Epithelial cell of alveolus of lung (primary cell): ENCODE measurements at places on chromosomes 7 and 10. TPM values are rescaled to one million over a fixed set of nuclear protein-coding genes. Genes with fewer than 3 reads are reported as not detected.

The AKR1C4 gene
- total RNA-seq = not detected in 2 replicates

The CCDC146 gene
- total RNA-seq = 0.24 and 0.26 TPM in 2 replicates

The CASP7 gene
- total RNA-seq = 19.5 and 34.6 TPM in 2 replicates

The MLLT10 gene
- 13.7 and 39.4 TPM in 2 replicates for total RNA-seq

The CADPS2 gene
- total RNA-seq = 6.2 and 8.8 TPM in 2 replicates

The CABCOCO1 gene
- 0.65 and 2.3 TPM in 2 replicates for total RNA-seq

The MCM10 gene
- 2.6 and 10.5 TPM in 2 replicates for total RNA-seq

The EGFR gene
- 50.1 and 61.4 TPM in 2 replicates for total RNA-seq

The ANKRD30A gene
- not detected in 2 replicates for total RNA-seq

The ARF5 gene
- total RNA-seq = 235 and 253 TPM in 2 replicates

The NUTM2A gene
- 1.0 and 1.9 TPM in 2 replicates for total RNA-seq
